ENCODE measurements at places on chromosomes 5 and 9.

GRCh38 chr5:121377461-121377860 lies 474.2 kb upstream of the FTMT start:
- DNase-seq = no peak

DNA sequence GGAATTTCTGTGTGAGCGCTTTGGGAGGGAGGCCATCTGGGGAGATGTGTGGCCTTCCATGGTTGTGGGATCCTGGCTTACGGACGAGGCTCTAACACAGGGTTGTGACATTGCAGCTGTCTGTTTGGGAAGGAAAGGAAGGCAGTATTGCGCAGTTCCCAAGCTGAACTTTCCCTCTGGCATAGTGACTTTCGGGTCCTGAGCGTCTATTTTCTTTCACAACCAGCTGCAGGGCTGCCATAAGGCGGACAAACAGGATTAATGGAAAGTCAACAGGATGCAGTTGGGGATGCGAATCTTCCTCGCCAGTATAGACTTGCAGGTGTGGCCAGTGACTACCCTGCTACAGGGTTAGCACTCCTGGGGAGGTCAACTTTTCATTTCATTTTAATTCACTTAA lies 25.9 kb downstream of the CCT5 start:
- no peak for DNase-seq

- no peak for DNase-seq
Measured at GRCh38 chr5:96714951-96715451, 52.8 kb downstream of the CAST start.

DNA sequence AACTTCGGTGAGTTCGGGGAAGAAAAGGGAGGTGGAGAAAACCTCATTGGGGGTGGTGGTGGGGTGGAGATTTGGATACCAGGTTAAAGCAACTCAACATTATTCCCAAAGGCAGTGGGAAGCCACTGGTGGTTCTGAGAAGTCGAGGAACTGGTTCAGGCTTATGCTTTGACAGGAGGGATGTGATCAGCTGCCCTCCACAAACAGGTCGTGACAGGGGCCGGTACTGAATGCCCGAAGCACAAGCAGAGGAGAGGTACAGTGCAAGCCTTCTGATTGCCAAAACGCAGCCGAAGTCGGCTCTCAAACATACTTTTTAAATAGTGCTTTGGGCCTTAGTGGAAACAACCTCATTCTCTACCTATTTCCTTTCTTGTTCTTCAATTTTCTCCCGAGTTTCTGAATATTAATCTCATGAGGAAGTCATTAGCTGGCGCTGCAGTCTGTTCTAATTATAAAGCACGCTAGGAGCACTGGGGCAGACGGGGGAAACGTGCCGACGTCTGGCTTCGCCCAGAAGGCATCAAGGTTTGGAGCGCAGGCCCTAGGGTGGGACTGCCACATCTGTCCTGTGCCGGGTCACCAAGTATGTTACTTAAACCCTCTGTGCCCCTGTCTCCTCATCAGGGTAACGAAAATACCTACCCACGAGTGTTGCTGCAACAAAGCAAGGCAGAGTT lies 27.3 kb downstream of the SHB start:
- no peak for DNase-seq

DNA sequence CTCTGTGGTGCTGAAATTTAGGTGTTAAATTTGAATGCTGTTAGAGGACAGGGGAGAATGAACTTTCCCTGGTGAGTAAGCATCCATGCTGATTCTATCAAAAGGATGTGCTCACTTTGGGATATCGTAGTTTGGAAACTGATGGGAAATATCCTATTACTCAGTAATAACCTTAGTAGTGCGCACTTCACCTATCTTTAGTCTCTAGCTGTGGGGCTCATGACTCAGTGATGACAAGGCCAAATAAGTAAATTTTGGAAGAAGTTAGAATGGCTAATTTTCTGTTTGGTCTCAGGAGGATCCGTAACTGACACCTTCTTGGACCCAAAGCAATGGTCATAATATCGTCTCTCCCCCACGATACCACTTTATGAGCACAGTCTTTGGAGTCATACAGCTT lies 448.4 kb downstream of the PSAT1 start:
- no peak for DNase-seq

GRCh38 chr9:90839183-90839728 lies 37.6 kb downstream of the SYK start:
- DNase-seq = no peak

- no peak for DNase-seq
Measured at GRCh38 chr5:83360573-83360972, 111.0 kb upstream of the VCAN start.

GRCh38 chr9:122016744-122017143 lies 76.4 kb downstream of the TTLL11 start:
- DNase-seq = no peak

DNA sequence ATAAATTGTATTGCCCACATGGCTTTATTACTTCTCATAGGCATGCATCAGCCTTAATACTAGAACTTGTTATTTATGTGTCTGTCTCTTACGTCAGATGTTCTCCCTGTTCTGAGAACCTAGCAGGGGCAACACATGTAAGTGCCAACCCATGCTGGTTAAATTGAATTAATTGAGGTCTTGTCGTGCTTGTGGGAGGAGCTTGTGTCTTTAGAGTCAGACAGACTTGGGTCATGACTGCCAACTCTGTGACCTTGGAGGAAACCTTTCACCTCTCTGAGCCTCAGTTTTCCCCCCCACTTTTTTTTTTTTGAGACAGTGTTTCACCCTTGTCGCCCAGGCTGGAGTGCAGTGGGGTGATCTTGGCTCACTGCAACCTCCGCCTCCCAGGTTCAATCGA lies 2.2 kb upstream of the MEGF9 start:
- DNase-seq = no peak

GRCh38 chr5:176846335-176847140 lies 36.2 kb downstream of the UNC5A start:
- no peak for DNase-seq

DNA sequence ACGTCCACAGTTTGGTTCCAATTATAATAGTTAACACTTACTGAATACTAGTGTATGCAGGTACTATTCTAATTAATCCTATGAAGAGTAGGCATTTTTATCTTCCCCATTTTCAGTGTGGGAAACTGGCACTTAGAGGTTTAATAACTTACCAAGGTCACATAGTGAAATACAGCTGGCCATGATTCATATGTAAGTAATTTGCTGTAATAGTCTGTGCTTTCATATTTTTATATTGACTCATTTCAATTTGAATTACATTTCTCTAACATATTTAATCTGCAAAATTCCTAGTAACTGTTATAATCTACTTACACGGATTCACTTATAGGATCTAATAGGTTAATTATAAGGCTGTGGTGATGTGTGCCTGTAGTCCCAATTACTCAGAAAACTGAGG lies 19.4 kb downstream of the CCNH start:
- DNase-seq = no peak

GRCh38 chr9:88259001-88259400 lies 120.7 kb upstream of the SPATA31C2 start:
- no peak for DNase-seq

DNA sequence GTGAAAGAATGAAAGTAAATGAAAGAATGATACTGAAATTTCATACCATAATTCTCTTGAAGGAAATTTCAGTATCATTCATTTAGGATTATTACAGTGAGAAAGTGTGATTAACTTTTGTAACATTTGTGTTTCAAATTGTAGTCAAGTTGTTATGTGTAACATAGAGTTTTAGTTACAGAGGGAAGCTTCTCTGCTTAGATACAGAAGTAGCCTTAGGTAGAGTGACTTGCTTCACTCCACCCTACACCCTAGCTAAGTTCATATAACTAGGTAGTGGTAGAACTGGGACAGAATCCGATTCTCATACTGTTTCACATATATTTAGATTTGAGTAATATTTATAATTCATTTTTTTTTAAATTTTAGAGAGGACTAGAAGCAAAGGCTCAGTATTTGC lies 9.0 kb downstream of the RASA1 start:
- DNase-seq = no peak

DNA sequence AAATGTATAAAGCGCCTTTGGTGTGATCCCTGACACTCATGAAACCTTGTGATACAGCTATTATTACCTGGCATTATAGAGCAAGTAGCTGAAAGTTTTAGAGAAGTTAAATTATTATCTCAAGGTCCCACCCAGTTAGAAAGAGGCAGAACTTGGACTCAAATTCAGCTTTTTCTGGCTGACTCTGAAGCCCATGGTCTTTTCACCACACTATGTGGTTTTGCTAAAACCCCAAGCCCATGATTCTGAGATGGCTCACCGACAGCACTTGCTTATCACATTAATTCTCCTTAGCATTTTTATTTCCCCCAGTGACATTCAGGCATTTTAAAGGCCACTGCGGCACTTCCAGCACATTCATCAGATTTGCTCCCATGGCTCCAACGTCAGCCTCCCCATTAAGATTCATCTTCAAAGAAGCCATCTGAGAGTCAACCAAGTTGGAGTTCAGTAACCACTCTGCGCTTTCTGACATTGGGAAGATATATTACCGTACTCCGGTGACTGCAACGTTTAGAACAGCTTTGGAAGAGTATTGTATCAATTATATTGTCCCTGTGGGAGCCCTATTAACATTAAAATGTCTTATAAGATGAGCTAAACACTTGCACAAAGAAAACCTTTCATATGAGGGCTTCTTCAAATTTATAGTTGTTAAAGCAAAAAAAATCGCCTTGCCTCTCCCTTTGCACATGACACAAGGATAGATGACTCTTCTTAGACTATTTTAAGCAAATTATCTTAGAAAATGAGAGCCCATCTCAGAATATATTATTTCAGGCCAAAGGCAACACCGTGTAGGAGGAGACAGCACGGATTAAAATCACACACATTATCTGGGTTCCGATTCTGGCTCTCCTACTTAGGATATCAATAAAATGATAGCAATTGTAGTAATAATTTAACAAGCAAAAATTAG lies 638.1 kb downstream of the ACTL7B start:
- no peak for DNase-seq

GRCh38 chr5:2134543-2135292 lies 252.0 kb upstream of the IRX4 start:
- DNase-seq = no peak

- DNase-seq = no peak
Measured at GRCh38 chr5:147472664-147473475, 37.0 kb downstream of the DPYSL3 start.

GRCh38 chr5:124438903-124439281 lies 307.5 kb downstream of the ZNF608 start:
- no peak for DNase-seq

- DNase-seq = no peak
Measured at GRCh38 chr5:91383956-91384300, 811 bp upstream of the ARRDC3 start.

DNA sequence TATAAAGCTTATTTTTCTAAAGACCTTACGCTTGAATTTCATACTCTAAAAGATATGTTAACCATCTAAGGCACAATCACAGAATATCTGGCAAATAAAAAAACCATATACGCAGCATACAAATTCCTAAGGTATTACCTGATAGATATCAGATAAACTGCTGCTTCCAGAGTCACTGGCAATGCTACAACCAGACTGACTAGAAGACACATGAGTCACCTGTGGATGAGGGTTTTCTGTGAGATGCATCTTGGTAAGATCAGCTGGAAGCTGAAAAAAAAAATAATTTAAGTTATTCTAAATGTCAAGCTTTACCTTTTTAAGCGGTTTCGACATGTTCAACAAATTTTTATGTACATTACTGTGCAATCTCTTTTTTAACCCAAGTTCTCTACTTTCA lies 113.8 kb downstream of the RAPGEF6 start:
- DNase-seq = no peak

Data from stimulated activated CD8-positive, alpha-beta memory T cell treated with anti-CD3 and anti-CD28 coated beads, Interleukin-15, amount 100 ng/mL, for 4 hours (primary cell).